ENCODE measurements at places on chromosomes 2 and 18.
A peak's percentile ranks its signal among the peaks of the same experiment; 100 is the strongest.

- DNase-seq = no peak
These were observed 260.9 kb downstream of the PHLPP1 start for GRCh38 chr18:62976227-62976626.

GRCh38 chr2:145304501-145304900, 784.6 kb upstream of the ZEB2 start:
- DNase-seq = no peak

GRCh38 chr2:218985021-218985324, at the start of gene FEV:
FEV (minus strand) TSS chr2:218985184; CDS start chr2:218985075, 109 bp downstream.
- DNase-seq = no peak

DNA sequence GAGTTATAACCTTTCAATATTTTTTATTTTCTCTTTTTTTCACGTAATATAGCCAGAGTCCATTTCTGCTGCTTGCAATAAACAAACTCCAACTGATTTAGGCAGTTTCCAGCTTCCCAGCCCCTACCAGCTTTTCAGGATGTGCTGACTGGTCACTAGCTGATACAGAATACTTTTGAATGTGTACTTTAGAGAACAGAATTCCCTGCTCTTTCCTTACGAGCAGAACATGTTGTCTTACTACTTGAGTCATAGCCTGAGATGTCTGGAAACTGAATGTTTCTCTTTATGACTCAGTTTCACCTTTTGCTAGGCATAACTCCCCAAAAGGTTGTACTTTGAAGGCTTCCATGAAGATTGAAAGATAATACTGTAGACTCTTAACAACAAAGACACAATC, 44.5 kb upstream of the KCNE4 start:
- DNase-seq = no peak

DNA sequence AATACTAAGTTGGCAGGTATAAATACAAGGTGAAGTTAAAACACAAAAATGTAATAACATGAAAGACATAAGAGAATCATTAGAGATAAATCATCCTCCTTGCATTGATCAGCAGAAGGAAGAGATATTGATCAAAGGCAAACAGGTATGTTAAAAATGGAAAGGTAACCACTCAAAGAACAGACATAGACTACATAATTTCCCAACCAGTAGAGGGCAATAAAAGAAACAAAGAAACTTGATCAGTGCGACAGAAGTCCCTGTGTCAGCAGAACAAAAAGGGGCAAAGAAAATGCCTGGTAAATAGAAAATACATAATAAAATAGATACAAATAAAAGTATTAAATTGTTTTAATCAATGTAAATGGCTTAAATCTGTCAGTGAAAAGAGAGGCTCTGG, 53.6 kb downstream of the FAM228A start:
- no peak for DNase-seq

DNA sequence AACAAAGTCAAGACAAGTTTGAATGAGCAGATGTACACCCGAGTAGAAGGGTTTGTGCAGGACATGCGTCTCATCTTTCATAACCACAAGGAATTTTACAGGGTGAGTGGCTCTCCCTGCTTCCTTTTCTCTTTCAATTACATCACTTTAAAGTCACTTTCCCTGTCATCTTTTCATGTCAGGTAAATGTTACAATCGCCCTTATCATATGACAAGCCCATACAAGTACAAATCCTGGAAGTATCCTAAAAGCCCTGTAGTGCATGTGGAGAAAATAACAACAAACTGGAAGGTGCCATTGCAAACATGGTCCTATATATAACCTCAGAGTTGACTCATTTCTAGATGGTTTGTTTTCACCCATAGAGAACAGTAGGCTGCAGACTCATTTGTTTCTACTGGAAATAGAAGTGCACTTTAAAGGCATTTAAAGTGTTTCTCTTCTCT, 126.0 kb downstream of the SP100 start:
- DNase-seq = no peak

- DNase-seq = no peak
These were observed 211.8 kb upstream of the SLC14A2 start for GRCh38 chr18:45403341-45404049.

DNA sequence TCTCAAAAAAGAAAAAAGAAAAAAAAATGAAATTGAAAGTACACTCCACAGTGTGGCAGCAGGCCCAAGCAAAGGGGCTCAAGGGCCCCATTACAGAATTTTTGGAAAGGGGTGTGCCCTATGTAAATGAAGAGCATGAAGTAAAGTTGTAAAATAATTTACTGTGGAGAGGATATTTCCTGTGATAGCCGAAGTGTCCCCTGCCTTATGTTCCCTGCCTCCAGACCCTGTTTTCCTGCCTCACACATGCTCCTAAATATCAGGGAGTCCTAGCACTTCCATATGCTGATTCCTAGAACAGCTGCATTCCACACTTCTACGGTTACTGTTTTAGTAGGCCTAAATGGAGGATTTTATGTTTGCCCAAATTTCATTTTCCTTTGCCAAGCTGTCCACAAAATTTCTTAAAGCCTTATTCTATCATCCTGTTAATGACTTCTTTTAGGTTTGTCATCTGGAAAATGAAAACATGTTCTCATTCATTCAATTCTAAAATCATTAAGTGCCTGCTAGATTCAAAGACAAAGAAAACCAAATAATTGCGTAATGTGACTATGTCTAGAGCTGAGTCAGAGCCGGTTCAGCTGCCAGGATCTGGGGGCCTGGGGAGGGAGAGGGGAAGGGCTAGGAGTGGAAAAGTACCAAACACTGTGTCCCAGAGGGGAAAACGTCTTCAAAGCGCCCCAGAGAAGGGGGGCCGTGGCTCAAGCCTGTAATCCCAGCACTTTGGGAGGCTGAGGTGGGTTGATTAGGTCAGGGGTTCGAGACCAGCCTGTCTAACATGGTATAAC, 25.9 kb upstream of the IMPA2 start:
- no peak for DNase-seq

DNA sequence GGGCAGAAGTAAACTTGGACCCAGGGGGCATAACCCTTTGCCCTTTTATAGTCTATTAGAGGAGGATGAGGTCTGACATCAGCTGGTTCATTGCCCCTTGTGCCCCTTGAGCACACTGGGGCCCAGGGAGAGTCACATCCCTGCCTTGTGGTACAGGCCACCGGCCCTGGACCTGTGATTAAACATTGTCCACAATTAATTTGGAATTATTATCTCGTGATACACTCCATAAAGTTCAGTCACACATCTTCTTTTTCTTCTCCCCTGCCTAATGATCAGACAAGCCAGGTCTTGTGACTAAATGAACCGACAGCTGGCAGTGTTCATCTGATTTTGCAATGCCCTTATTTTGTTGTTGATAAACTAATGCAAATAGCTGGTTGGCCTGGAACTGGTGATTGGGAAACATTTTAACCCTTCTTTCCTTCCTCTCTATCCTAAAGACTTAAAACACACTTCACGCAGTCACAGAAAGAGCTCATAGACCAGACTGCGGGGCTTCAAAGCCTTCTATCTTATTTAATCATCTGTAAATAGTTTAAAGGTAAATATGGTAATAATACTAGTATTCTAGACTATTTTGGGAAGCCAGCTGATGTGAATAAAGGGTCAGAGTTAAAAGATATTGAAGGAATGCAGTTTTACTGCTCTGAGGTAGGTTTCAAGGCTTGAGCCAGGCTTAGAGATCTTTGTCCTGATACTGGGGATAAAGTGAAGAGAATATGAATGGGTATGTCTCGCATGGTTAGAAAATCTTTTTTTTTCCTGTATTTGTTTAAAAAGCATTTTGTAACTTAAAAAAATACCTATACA, 13.4 kb downstream of the IL1R1 start:
- no peak for DNase-seq

DNA sequence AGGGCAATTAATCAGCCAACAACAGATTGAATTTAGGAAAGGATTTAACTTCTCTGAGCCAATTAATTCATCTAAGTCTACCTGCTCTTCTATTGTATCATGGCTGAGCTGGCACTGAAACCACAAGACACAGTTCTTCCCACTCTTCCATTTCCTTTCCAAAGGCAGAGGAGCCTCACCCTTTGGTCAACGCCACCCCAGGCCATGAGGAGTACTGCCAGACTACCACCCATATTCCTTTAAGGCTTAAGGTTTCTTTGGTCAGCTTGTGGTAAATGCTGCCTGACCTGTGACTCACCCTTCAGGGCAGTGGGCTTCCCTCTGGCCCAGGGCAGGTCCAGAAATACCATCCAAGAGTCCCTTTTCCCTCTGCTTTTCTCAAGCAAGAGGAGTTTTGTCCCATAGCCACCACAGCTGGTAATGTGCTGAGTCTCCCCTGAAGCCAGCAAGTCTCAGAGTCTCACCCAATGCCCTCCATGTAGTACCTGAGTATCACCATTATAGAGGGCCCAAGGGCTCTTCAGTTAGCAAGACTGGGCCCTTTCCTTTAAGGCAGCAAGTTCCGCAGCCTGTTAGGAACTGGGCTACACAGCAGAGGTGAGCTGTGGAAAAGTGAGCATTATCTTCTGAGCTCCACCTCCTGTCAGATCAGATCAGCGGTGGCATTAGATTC, 900.5 kb upstream of the CRIM1 start:
- peak; percentile 44 for DNase-seq

DNA sequence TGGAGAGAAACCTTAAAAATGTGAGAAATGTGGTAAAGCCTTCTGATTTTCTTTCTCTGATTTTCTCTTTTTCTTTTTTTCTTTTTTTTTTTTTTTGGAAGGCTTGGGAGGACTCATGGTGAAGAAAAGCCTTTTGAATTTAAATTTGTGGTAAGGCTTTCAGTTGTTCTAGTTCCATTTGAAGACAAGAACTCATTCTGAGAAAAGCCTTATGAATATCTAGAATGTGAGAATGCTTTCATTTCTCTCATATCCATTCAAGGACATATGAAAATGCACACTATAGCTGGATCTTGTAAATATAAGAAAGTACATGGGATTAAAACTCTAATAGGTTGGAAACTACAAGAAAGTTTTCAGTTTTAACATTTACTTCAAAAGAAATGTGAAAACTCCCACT, 1045.2 kb upstream of the NRXN1 start:
- no peak for DNase-seq

DNA sequence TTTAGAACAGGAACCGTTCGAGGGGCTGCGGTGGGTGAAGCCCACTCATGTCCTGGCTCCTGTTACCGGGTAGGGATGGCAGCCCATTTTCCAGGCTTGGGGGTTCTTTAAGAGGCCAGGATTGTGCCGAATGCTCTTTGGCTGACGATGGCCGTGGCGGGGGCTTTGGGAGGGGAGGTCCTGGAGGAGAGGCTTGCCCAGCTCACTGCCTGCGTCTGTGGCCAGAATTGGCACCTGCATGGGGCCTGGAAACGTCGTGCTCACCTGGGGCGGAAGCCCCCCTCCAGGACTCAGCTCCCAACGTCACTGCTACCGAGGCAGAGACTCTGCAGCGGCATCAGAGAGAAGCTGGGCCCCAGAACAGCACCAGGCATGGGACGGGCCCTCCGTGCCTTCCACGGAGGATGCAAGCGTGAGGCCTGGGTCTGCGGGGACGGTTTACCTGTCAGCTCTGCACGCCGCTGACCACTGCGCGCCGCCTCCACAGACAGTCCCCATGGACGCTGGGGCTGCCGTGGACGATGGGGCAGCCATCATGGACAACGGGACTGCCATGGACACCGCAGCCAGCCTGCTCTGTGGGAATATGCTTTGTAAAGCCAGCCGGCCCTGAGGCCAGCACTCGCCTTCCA, 82.9 kb downstream of the NFATC1 start:
- DNase-seq = no peak

- no peak for DNase-seq
These were observed 80.7 kb downstream of the SLC39A10 start for GRCh38 chr2:195737511-195738325.

GRCh38 chr2:70759446-70759845, 8.6 kb downstream of the ADD2 start:
- DNase-seq = no peak

DNA sequence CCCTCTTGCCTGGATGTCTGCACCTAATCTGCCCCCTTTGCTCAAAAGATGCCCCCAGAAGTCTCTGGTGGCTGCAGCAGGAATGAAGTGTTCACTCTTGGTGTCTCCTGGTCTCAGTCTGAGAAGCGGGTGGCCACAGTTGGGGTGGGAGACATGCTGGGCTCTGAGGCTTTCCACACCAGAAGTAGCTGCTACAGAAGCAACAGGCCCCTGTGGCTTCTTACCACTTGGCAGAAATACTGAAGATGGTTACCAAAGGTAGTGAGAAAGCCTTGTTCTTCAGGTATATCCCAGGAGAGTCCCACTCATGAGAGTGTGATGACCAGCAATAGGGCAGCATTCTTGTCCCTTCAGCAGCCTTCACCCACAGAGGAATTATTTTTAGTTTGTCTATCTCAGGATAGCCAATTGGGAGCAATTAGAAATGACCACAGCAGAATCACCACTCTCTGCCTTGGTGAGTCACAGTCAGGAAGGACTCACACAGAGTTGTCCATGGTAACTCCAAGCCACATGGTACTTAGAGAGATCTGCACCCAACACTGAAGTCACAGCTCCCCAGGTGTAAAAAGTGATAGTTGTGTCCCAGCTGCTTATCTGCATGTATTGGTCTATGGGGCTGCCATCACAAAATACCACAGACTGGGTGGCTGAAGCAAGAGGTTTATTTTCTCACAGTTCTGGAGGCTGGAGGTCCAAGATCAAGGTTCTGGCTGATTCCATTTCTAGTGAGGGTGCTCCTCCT, 169.8 kb upstream of the ID2 start:
- peak; percentile 19 for DNase-seq

DNA sequence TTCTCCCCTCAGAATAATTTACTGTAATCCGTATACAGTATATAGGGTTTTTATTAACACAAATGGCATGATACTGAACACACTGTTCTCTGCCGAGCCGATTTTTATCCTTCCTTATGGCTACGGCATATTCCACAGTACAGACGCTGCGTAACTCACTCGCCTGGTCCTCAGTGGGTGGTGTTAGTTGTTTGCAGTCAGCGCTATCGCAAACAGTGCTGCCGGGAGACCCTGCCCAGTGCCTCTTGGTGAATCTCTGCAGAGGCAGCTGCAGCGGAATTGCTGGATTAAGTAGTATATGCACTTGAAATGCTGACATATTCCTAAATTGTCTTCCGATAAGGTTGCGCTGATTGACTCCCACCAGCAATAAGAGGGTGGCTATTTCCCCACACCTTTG, 73.9 kb downstream of the MARCO start:
- no peak for DNase-seq

- no peak for DNase-seq
These were observed 107.7 kb upstream of the MCFD2 start for GRCh38 chr2:47023332-47023731.

DNA sequence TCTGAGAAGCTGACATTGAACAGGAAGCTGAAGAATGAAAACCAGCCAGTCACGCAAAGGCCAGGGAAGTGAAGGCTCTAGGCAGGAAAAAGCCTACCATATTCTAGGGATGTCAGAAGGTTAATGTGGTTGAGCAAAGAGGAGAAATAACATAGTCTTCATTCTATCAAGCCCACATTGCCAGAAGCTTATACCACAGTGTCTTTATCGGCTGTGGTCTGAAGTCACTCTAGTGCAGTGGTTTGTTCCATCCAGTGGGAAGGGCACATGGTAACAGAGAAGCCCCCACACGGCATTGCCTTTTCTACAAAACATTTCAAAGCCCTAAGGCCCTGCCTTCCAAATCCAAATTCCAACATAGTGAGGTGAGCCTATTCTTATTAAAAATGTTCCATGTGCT, 311.3 kb downstream of the TNS1 start:
- DNase-seq = no peak
